ACHN (cell line): ENCODE measurements at places on chromosomes 5 and 9.

DNA sequence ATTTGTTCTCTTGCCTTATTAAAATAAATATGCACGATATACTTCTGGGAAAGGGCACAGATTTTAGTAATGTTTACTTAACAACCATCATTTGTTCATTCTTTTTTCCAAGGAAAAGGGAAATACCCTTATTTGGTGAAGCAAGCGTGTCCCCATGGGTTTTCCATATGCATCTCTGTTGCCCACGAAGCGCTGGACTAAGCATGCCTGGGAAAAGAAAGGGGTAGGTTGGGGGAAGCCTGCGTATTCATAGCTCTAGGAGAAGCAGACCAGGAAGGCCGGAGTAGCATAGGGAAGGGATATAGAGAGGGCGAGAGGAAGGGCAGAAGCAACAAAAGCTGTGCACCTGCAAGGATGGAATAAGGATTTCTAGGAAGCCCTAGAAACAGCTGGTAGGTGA, 61.8 kb upstream of the ACO1 start:
- no peak for DNase-seq

GRCh38 chr5:119626086-119626485, 3.3 kb upstream of the FAM170A start:
- no peak for DNase-seq

DNA sequence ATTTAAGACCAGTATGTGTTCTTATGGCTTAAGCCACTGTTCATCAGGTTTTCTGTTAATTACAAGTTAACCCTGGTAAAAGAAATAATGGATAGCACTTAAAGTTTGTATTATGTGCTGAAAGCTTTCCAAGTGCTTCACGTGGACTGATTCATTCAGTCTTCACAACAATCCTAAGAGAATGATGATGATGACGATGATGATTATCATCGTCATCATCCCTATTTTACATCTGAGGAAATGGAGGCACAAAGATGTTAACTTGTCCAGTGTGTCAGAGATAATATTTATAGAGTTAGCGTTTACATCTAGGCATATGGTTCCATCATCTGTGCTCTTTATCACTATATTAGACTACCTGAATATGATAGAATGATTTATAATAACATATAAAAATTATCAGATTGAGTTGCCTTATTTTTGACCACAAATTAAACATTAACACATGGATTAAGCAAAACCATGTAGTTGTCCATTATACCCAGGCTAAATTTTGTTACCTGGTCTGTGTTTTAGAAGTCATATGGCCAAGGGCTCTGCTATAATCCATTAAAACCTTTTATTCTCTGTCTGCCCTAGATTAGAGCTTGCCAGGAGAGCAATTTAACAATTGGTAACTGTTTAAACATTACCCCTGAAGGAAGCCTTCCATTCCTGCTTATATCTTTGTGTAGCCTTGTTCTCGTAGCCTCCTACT, 102.3 kb upstream of the MAP3K1 start:
- no peak for DNase-seq

- DNase-seq = no peak
These were observed 42.3 kb downstream of the PLPP1 start for GRCh38 chr5:55492449-55492848.

- no peak for DNase-seq
These were observed 24.0 kb downstream of the HSPA4 start for GRCh38 chr5:133075572-133076536.
